Ureter (tissue), 1 donor: ENCODE measurements at places on chromosomes 3 and 15.

GRCh38 chr3:126026277-126026751 is 57.3 kb downstream of the ROPN1B start:
- DNase-seq, result no peak

- peak; percentile 49 for DNase-seq
These were observed 566 bp downstream of the HMCES start for GRCh38 chr3:129278966-129279906.

- peak; percentile 80 for DNase-seq
These were observed at the start of gene RASSF1 for GRCh38 chr3:50340448-50341329. Gene RASSF1 (minus strand): TSS chr3:50340836. CDS start chr3:50340805, 31 bp downstream.

- no peak for DNase-seq
These were observed 49.3 kb downstream of the SSUH2 start for GRCh38 chr3:8595252-8595651.

- DNase-seq, result no peak
These were observed 58.3 kb upstream of the XCR1 start for GRCh38 chr3:46085421-46086082.

- DNase-seq, result no peak
These were observed 63.9 kb downstream of the ADCY5 start for GRCh38 chr3:123385001-123385401.

GRCh38 chr3:99119385-99119784 is 217.9 kb upstream of the DCBLD2 start:
- DNase-seq, result no peak

DNA sequence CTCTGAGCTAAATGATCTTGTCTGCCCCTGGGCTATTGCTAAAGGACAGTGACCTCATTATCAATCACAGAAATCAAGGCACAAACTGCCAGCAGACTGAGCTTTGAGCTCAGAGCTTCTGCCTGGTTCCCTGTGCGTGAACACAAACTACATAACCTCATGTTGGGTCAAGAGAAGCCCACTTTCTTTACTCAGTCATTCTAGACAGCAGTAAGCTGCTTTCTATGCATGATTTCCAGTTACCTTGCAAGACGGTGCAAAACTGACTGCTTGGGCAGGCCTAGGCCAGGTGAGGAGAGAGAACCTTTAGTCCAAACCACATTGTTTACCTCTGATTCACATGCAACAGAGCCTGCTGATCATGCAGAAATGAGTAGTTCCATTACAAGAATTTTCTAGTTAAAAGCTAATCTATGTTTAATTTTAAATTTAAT is 75.1 kb downstream of the ARRDC4 start:
- DNase-seq, result no peak

- no peak for DNase-seq
These were observed 23.6 kb downstream of the MEGF11 start for GRCh38 chr15:66229790-66230465.

DNA sequence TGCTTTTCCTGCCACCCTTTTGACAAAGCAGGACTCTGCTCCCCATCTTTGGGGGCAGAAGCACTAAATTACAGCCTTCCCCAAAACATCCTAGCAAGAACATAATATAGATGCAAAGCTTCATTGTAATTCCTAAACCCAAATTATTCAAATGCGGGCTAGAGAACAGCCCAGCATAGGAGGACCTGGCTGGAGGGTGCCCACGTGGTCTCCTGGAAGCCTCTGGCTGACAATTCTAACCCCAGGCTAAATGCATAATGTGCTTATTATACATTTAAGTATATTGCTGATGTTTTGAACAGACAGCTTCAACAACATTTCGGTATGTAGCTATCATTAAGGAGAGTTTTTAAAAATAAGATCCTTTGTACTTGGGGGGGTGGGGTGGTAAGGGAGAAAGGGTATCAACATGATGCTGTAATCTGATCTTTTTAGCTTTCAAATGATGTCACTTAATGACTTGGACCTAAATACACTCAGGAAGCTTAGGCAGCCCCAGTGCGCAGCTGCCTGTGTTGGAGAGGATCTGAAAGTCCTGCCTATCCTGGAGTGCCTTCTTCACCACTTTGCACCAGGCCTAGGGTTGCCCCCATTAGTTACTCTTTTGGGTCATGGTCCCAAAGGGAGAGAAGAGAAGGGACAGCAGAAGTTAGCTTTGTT is 57.2 kb upstream of the USP3 start:
- no peak for DNase-seq

DNA sequence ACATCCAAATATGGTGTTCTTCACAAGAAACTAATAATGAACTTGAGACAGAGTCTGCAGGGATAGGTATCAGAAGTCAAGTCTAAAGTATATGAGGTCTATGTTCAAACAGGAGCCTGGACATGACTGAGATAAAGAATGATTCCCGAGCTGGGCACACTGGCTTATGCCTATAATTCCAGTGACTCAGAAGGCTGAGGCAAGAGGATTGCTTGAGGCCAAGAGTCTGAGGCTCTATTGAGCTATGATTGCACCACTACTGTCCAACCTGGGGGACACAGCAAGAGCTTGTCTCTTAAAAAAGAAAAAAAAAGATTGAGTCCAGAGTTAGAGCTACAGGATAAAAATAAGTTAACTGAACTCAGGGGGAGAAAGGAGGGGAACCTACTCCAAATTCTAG is 246.5 kb downstream of the LRRN1 start:
- DNase-seq, result no peak

DNA sequence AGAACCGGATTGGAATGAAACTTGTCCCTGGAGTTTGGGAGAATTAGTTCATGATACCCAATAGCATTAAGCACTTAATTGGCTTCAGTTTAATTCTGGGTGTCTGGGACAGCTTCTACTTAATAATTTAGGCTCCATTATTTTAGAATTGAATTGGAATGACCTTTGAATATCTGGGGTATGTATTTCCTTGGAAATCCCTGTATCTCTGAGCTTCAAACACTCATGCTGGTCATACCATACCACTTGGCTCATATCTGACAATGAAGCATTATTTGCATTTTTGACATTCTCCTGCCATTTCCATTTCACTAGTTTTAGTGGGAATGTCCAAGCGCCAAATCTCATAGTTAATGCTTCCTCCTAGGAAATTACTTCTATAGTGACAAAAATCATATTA is 393.1 kb downstream of the DIPK2A start:
- no peak for DNase-seq

GRCh38 chr3:53354945-53355498 is 7.7 kb upstream of the DCP1A start:
- no peak for DNase-seq

DNA sequence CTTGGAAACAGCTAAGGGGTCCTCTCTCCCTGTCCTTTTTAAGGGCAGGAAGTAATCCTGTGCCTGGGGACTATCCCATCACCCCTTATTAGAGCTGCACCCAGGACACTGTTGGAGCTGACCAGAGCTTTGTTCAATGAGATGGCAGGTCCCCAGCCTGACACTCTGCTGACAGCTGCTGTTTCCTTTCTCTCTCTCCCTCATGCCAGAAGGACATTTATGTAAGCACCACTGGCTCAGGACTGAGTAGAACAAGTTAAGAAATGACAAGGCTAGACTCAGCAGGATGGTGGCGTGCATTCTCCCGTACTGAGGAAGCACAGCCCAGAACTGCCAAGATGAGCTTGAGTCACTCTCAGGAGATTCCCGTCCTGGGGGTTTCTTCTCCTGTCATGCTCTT is 17.3 kb downstream of the GJD2 start:
- DNase-seq, result no peak

DNA sequence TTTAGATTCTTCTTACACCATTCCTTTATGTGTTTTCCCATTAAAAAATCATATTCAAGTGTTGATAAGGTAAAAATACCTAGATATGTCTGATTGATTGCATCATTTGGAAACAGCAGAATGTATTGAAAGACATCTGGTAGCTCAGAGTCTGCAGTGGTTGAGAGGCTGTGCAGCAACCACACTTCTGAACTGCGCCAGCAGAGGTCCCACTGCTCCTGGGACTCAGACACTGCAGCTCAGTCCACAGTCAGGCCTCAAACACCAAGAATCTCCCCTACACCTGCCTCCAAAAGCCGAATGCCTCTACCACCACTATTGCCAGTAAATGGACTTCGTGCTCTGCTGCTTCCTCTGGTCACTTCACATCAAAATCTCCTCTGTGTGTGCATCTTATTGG is 176.9 kb upstream of the LMCD1 start:
- no peak for DNase-seq

DNA sequence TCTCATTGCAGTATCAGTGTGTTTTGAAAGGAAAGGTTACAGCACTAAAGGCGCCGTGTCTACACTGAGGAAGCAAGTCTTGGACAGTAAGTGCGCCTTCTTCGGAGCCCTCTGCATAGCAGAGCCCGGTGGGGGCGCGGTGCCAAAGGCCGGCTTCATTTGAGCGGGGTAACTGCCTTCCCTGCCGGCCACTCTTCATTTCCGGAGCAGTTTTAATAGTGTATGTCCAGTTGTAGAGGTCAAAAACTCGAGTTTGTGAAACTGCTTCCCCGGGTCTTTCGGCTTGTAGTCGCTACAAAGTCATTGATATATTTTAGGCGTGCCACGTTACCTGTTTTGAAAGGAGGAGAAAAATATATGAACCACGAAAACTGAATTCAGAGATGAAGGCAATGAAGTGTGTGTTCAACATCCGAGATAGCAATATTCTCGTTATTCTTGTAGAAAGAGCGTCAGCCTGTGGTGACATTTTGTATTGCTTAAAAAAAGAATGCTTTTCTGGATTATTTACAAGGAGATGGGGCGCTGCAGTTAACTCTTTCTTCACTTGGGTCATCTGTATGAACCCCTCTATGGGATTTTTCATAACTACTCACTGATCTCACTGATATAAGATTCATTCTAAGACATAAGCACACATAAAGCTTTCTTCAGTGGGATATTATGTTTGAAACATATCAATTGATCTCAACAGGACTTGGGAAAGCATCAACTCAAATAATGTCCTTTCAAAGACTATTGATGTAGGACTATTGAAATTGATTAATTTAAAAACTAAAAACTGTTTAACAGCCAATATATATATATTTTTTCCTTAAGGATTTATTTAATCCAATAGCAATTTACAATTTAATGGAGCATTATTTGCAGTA is 3.0 kb downstream of the ALCAM start:
- peak; percentile 66 for DNase-seq

- no peak for DNase-seq
These were observed 18.9 kb downstream of the MAGEL2 start for GRCh38 chr15:23628612-23629233.

DNA sequence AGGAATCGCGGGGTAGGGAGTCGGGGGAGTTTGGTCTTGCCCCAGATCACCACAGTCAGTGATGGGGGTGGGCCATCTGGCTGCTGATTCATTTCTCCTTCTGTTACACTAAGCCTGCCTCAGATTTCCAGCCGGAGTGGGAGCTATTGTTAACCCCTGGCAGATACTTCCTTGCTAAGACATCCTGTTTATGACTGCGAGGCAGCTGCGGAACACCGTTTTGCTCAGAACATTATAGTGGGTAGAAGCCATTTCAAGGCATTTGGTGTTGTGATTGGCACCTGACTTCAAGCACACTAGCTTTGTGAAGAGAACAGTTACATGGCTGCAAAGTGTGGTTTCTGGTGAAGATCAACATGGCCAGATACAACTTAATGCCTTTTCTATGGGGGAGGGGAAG is 73.8 kb downstream of the FLNB start:
- no peak for DNase-seq

DNA sequence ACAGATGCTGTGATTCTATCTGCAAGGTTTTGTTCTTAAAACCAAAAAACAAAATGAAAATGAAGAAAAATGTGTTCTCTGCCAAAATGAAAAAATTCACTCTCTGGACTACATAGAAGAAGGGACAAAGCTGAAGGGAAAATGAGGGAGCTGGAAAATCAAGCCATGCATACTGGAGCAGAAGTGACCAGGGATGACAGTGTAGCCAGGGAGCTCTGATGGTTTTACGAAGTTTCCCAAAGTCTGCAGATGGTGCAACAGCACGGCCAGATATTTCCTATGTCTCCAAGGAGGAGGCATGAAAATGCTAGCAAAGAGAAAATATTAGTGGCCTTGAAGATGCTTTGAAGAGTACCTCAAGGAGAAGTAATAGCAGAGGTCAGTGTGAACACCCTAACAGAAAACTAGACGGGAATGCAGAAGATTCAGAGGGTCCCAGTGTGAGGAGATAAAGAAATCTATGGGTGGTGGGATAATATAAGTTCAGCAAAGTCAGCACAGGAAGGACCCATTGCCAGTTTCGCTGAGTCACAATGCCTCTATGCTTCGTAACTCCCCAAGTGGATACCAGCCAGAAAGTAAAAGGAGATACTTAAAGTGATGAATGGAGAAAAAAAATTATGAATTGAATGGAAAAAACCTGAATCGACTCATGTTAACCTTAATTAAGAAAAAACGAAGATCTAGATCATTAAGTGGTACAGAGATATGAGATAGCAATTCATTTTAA is 39.0 kb upstream of the POMGNT2 start:
- DNase-seq, result no peak

DNA sequence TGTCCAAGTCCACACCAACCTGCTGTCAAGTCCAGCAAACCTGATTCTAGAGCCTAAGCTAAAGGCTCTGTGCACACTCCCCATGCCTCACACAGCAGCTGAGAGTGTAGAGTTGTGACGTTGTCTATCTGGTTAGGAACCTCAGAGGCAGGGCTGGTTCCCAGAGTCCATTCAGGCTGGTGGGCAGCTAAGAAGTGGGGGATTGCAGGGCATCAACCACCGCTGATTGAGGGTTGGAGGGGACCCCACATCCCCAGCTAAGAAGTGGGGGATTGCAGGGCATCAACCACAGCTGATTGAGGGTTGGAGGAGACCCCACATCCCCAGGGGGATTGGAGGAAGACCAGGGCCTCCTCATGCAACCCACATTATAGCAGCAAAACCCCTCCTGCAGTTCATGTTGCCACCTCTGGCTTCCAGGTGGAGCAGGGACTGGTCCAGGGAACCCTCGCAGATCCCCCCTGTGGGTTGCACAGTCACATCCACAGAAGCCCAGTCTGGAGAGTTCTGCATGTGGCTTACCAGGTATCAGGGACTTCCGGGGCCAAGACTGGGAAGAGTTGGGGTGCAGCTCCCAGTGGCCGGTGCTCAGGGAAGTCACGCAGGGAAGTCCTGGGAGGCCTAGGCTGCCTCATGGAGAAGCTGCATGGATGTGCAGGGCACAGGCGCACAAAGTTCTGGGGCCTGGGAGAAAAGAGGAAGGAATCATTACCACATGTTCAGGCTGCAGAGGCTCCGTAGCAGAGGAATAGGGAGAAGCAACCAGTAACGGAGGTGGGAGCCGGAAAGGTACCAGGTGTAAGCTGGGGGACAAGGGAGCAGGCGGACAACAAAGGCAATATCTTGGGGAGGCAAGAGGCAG is 71.4 kb upstream of the PCSK6 start:
- peak; percentile 29 for DNase-seq

DNA sequence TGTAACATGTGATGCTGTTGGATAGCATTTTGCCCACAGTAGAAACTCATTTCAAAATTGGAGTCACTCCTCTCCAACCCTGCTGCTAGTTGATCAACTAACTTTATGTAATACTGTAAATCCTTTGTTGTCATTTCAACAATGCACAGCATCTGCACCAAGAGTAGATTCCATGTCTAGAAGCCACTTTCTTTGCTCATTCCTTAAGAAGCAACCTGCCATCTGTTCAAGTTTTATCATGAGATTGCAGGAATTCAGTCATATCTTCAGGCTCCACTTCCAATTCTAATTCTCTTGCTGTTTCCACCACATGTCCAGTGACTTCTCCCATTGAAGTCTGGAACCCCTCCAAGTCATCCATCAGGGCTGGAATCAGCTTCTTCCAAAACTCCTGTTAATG is 42.9 kb downstream of the AKAP13 start:
- no peak for DNase-seq
